Activated naive CD4-positive, alpha-beta T cell treated with anti-CD3 and anti-CD28 coated beads, Interleukin-2, amount 50 U/mL, for 72 hours (primary cell): ENCODE measurements at places on chromosomes 11 and 22.

DNA sequence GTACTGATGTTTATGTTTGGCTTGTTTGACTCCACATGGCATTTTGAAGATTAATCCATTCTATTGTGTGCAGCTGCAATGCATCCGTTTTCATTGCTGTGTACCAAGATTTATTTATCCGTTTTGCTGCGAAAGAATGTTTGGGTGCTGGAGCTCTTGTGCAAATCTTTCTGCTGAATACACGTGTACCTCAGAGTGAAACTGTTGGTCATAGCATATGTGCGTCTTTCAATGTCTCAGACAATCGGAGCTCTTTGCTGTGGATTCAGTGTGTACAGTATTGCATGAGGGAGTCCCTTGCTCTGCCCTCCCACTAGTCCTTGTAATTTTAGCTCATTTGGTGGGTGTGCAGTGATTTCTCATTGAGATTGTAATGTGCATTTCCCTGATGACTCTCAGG lies 545.4 kb downstream of the TBC1D22A start:
- DNase-seq, result no peak

- no peak for DNase-seq
These were observed 10.5 kb downstream of the NUMA1 start for GRCh38 chr11:72069787-72070251.

GRCh38 chr11:95360377-95361075 lies 129.5 kb upstream of the SESN3 start:
- no peak for DNase-seq

- DNase-seq, result peak; percentile 92
These were observed 7.6 kb downstream of the SLC29A2 start for GRCh38 chr11:66363805-66364535.

DNA sequence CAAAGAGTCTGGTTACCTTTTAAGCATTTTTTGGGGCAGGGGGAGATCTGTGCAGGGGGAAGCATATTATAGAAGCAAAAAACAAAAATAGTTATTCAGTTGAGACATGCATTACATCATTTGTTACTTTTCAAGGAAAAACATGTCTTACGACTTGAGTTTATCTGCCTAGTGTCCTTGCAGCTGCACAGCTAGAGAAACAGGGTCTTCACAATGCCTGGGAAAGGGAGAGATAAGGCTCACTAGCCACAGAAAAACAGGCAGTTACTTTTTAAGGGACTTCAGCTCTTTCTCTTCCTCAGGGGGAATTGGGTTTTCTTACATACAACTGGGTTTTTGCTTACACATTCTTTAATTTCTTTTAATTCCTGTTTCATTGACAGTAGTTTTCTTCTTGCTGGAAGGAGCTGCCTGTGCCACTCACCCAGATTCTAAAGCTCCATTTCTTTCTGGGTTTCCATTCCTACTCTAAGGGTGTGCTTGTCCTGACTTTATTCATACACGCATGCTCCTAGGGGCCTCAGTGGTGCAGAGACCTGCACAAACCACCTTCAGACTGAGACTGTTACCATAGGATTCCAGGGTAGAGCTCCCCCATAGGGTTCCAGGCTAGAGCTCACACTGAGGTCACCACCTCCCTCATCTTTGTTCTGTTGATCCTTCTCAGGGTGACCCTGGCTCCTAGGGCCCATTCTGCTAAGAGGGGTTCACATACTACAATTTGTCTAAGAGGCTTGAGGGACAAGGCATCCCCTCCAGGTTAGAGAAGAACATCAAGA lies 14.7 kb upstream of the UBQLNL start:
- DNase-seq, result no peak

DNA sequence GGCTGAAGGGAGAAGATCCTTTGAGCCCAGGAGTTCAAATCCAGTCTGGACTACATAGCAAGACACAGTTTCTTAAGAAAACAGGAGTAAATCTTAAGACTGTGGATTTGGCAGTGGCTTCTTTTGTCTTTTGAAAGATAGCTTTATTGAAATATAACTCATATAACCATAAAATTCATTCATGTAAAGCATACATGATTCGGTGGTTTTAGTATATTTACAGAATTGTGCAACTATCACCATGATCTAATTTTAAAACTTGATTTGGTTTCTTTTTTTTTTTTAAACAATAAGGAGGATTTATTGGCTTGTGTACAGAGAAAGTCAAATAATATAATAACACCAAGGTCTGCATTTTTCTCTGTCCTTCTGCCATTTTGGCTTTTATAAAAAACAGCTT lies 23.1 kb upstream of the PSMA1 start:
- no peak for DNase-seq

DNA sequence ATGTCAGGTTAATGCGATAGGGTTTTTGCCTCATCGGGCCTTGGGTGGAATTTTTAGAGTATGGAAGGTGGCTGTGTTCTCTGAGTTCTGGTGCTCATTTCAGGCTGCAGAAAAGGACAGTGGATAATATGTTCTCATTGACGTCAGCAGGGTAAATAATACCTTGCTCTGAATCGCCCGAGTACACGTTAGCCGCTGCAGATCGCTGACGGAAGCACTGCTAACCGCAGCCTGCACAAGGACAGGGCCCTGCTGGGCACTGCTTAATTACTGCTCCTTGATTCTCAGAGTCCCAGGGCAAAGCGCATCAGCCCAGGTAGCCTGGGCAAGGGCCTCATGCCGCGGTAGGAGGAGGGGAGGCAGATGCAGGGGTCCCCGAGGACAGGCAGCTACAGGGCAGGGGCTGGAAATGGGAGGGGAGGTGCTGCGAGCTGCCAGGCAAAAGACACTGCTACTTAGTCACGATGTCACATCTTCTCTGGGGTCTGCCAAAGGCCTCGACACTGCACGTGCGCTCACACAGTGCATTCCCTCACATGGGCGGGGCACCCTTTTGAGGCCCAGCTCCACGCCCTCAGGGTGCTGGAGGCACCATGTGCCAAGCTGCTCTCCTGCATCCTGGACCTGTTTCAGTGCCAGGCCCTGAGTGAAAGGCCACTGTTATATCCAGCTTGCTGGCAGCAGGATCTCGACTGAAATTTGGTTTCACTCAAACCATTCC lies 35.2 kb downstream of the PPP2R1B start:
- no peak for DNase-seq

DNA sequence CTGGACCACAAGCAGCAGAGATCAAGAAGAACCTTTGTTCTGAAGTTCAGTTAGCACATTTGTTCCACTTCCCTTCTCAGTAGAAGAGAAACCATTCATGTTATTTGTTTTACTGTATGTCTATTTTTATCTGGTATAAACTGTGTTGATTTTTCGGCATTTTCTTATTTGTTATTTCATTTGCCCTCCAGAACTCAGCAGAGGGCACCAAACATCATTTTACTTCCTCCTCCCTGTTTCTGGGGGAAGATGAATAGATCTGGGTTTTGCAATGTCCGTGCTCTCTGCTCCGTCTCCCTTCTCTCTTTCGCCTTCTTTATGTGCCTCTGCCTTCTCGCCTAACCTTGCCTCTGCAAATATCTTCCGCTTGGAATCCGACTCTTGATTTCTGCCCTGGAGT lies 366.9 kb downstream of the NTM start:
- no peak for DNase-seq

DNA sequence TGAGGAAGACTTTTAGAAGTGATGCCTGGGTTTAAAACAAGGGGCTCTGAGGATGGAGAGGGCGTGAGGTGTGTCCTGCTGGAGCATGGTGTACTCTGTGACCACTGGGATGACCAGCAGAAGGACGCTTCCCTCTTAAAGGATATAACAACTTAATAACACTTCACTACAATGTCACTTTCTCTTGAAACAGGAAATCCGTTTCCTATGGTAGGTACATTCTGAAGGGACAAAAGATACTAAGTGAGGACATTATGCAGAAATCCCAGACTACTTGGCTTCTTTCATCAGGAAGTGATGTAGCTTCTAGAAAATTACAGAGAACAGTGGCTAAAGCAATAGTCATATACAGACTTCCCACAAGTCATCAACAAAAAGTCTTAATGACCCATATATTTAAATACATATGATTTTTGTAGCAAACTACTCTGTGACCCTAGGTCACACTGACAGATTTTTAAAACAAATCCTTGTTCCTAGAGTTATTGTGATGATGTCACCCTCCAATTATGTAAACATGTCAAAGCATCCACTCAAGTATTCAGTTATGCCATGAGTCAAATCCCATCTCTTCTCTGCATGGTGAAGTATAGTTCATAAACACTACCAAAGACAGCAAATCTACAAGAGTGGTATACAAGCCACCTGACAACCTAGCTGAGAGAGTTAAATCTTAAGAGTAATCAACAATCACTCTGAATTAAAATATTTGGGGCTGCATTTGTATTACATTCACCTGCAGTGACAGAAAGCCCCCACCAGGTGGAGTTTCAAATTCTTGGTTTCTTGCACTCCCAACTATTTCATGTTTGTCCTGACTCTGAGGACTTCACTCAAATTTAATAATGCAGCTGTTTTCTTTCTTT lies 32.8 kb downstream of the PITPNB start:
- DNase-seq, result no peak

DNA sequence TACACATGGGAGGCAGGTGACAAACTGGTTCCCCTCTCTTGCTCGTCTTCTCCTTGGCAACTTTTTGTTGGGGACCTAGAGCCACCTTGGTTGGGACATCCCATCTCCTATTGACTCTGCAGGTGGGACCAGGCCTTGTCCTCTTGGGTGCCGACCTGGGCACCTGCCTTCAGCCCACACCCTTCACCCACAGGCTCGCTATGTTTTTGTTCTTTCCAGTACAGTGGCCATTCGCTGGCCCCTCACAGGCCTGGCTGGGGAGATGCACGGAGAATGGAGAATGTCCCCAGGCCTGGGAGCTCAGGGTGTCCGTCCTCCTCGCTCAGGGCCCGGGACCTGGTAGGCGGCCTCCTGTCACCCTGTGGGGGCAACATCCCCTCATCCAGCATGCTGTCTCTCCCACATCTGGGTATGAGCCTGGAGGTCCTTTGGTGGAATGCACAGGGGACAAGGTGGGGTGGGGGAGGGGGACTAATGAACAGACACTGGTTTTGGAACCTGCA lies 14.9 kb upstream of the OMP start:
- DNase-seq, result no peak

DNA sequence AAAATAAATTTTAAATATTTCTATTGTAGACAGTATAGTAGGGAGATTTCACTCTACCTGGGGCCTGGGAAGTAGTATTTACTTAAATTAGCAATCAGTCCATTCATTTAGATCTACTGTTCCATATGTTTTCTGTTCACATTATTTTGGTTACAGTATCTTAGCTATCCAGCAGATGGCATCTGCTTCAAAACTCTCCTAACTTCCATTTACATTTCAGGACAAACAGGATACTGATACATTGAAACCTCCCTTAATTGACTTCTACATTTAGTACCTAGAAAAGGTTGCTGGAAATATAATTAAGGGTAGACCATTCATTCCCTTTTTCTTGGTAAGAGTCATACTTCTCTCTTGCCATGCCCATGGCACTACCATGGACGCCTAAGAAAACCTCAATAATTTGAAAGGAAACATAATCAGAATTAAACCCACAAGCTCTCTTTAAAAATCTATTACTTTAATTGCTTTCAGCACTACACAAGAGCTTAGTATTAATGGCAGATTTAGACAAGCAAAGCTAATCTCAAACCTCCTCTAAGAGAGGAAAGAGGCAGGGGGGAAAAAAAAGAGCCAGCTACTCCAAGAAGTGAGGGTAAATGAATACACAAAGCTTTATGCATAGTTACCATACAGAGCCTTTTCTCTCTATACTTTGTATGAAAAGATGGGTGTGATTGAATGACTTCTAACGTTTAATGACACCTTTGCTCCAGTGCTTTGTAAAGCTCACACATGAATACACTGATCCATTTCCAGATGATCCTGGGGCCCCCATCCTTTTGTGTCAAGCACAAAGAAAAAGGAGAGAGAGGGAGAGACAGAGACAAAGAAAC lies 131.2 kb upstream of the MTMR2 start:
- no peak for DNase-seq

GRCh38 chr11:6608011-6608410 lies 4.0 kb downstream of the TAF10 start:
- DNase-seq, result peak; percentile 33

DNA sequence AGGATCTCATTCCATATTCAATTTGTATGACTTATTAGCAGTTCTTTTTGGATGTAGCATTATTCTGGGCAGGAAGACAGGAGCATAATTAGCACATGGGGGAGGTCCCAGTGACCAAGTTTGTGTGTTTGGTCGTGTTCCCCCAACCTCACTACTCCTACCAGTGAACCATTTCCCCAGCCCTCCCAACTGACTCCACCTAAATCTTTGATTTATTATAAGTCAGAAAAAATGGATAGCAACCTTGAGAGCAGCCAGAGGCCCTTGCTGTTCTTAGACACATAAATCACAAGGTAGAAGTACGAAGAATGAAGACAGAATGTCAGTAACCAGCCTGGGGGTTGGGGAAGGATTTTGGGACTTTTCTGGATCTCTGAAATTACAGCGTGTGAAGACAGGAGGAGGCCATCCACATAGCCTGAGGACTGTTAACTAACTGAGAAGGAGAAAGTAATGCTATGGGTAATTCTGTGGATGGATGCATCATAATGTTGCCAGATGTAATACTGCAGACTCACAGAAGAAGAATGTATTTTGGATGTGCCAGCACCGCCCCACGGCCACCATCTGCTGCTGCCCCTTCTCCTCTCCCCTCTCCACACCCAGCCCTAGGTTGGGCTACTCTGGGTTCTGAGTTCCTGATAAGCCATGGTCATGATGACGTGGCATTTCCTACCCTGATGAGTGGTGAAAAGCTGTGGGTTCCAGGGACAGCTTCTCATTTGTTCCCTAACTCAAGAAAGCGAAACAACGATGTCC lies 124.3 kb upstream of the TTC12 start:
- no peak for DNase-seq

- DNase-seq, result no peak
These were observed 11.6 kb downstream of the SCGB1A1 start for GRCh38 chr11:62430425-62430824.

GRCh38 chr11:6232899-6233298 lies 1.5 kb downstream of the FHIP1B start:
- DNase-seq, result no peak

DNA sequence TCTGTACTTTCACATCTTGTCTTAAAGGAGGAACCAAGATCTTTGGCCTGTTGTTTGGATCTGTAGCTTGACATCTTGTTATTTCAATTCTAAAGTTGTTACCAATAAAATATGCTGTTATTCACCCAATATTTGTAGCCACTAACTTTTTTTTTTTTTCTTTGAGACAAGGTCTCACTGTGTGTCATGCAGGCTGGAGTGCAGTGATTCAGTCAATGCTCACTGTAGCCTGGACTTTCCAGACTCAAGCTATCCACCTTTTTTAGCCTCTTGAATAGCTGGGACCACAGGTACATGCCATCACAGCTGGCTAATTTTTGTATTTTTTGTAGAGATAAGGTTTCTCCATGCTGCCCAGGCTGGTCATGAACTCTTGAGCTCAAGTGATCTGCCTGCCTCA lies 769.4 kb downstream of the DLG2 start:
- no peak for DNase-seq

DNA sequence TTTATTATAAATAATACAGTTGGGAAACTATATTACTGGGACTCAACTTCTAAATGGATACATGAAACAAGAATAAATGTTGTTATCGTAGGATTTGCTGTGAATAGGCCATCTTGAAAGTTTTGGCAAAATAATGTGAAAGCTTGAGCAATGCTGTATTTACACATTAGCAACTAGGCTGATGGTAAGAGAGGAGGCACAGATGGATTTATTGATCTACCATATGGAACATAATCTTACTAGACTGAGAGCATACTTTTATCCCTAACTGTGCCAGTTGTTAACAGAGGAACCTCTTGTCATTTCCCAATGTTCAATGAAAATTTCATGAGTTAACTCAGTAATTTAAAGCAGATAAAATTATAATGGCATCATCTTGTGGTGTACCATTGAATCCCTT lies 22.8 kb downstream of the APIP start:
- DNase-seq, result no peak

GRCh38 chr11:125146232-125146631 lies 18.3 kb upstream of the PKNOX2 start:
- DNase-seq, result no peak
